Stimulated activated CD4-positive, alpha-beta T cell treated with anti-CD3 and anti-CD28 coated beads, TNF-alpha, amount 100 ng/mL, for 1 hour (primary cell): ENCODE measurements at places on chromosomes 1 and 21.

DNA sequence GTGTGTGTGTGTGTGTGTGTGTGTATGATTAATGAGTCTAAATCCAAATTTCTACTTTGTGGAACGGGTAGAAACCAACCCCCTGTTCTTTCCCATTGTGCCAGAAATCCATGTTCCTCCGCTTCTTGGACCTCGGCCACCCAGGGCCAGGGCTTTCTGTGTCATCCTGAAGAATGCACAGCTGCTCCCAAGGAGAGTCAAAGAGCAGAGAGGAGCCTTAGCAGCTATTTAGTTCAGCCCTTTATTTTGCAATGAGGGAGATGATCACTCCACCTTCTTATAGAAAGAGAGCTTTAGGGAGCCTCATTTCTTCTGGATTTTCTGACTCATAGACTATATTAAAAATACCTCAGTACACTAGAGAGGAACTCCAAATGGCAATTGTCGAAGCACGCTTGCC lies 489.3 kb upstream of the VAMP3 start:
- no peak for DNase-seq

DNA sequence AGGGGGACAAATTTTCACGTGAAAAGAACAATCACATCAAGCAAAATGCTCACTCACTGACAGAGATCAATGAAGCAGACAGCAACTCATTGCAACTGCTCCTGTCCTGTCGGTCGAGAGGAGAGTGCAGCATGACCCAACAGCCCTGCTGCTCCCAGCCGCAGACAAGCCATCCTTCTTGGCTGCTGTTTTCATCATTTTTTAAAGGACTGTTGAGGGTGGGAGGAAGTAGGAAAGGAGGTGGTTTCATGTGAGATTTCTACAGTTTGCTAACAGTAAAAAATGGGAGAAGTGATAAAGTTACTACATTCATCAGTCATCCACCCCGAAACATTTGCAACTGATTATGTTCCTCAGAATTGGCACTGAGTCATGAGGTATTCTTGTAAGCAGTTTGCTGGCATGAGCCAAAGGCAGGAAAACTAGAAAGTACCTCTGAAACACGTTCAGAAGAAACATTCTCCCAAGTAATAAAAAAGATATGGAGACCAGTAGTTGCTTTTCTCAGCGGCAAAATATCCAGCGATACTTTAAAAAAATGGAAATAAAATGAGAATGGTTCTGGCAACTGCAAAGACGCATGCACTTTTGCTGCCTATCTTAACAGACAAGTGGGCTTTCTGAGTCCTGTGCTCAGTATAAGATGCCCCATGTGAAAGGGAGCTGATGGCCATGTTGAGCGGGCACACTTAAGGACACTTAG lies 72.0 kb upstream of the CLDN14 start:
- DNase-seq, result no peak

DNA sequence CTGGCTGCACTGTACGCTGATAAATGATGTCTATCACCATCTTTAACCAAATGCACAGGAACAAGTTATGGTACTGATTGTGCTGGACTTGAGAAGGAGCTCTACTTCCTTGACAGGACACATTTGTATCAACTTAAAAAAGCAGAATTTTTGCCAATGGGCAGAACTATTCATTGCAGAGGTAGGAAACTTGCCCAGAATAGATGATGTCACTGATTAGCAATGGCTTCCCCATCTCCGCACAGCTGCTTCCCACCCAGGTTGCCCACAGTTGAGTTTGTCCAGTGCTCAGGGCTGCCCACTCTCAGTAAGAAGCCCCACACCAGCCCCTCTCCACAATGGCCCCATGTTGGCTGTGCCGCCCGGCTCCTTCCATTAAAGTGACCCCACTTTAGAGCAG lies 33.4 kb downstream of the CAPN2 start:
- DNase-seq, result no peak

GRCh38 chr1:62953633-62954032 lies 169.7 kb downstream of the ATG4C start:
- DNase-seq, result no peak

- DNase-seq, result no peak
Measured at GRCh38 chr1:27031235-27032118, 18.8 kb upstream of the TENT5B start.
